Activated CD8-positive, alpha-beta memory T cell treated with anti-CD3 and anti-CD28 coated beads, Interleukin-2, amount 10 ng/mL, durations not matched to agents 7 days and 5 days (primary cell): ENCODE measurements at places on chromosomes 1 and 21. TPM values are rescaled to one million over a fixed set of nuclear protein-coding genes. Genes with fewer than 3 reads are reported as not detected.

DNA sequence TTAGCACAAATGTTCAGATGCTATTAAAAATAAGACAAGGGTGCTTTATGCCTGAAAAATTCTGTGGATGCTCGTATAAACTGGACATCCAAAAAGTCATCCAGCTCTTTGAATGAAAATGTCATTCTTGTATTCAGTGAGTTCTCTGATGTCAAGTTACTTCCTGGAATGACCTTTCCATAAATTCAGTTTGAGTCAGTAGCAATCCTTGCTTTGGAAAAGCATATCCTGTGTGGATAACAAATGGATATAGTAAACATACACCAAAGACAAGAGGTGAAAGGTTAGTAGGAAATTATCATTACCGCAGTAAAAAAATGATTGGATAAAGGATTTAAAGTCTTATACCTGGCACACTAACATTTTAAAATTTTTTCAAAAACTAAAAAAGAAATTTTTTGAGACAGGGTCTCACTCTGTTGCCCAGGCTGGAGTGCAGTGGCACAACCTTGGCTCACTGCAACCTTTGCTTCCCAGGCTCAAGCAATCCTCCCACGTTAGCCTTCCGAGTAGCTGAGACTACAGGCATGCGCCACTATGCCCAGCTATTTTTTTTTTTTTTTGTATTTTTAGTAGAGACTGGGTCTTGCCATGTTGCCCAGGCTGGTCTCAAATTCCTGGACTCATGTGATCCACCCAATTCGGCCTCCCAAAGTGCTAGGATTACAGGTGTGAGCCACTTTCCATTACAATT is 10.8 kb upstream of the LAMC1 start:
- DNase-seq = no peak
- H3K4me1 ChIP-seq = no peaks in the 10 kb centered on the region

- no peaks in the 10 kb centered on the region for H3K4me1 ChIP-seq
- H3K27me3 ChIP-seq = no peaks in the 10 kb centered on the region
- no peak for DNase-seq
- no peak overlapping the region for H3K4me3 ChIP-seq
- no peak overlapping the region for H3K27ac ChIP-seq
Observed at GRCh38 chr1:198132060-198132781, 24.6 kb upstream of the NEK7 start.

- no peaks in the 10 kb centered on the region for H3K27me3 ChIP-seq
- H3K36me3 ChIP-seq = no peaks in the 10 kb centered on the region
- H3K4me3 ChIP-seq = no peak overlapping the region
- peaks cover 2% of the 10 kb centered on the region for H3K4me1 ChIP-seq
- no peak overlapping the region for H3K27ac ChIP-seq
Observed at GRCh38 chr1:24103879-24104278, 8.1 kb downstream of the MYOM3 start.

DNA sequence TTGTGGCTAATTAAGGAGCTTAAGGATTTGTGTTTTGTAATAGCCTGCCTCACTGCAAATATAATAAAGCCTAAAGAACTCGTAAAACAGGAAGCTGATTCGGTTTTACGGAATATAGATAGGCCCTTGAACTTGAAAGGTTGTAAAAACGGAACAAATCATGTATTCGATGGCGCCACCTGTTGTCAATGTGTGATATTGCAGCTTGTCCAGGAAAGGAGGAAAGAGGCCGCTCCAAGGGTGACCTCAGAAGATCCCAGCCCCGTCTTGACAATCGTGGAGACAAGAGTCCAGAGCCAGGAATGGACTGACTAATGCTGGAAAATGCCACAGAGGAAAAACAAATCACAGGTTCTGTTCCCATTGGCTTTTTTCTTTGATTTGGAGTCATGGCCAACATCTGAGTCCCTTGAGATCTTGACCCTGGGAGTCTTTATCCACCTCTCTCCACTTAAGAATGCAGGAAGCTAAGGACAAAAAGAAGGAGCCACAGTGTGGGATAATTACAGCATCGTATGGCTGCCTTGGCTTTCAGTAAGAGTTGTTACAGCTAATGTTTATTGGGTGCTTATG is 7.0 kb upstream of the IGSF21 start:
- no peak overlapping the region for H3K4me3 ChIP-seq
- no peaks in the 10 kb centered on the region for H3K4me1 ChIP-seq
- peaks cover 5% of the 10 kb centered on the region for H3K27me3 ChIP-seq
- H3K27ac ChIP-seq = no peak overlapping the region
- no peaks in the 10 kb centered on the region for H3K36me3 ChIP-seq

- no peak for DNase-seq
- peaks cover 31% of the 10 kb centered on the region for H3K36me3 ChIP-seq
- peaks cover 3% of the 10 kb centered on the region for H3K4me1 ChIP-seq
Observed at GRCh38 chr1:52503706-52504105, 49.2 kb downstream of the TUT4 start.

DNA sequence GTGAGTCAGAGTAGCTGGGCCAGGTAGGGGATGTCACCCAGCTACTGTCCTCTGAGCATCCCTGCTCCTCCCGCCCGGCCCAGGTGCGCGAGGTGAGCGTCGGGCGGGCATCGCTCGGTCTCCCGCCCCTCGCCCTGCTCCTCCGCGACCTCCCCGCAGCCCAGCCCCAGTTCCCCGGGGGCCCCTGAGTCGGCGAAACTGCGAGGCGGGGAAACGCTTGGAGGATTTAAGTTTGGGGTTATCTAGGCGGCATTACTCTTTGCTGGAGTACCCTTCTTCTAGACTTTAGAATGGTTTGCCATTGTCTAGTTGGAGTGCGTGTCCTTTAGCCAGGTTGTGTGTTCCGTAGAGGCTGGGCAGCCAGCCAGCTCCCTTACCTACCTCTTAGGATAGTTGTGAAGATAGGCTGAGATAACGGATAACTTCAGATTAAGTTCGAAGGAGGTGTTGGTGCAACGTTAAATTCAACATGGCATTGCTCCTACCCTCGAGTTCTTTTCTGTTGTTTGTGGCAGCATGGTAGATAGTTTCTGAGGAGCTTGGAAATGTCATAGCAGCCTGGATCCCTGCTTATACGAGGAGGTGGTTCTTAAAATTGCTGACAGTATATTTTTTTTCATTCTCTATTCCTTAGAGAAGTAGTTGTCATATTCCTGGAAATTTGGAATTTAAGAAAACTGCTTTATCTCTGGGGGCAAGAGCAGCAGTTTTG is 697 bp downstream of the AGO3 start:
- peaks cover 34% of the 10 kb centered on the region for H3K4me1 ChIP-seq
- H3K27me3 ChIP-seq = no peaks in the 10 kb centered on the region
- H3K36me3 ChIP-seq = peaks cover 3% of the 10 kb centered on the region
- H3K4me3 ChIP-seq = peak overlapping the region; percentile 95
- peak overlapping the region; percentile 95 for H3K27ac ChIP-seq

DNA sequence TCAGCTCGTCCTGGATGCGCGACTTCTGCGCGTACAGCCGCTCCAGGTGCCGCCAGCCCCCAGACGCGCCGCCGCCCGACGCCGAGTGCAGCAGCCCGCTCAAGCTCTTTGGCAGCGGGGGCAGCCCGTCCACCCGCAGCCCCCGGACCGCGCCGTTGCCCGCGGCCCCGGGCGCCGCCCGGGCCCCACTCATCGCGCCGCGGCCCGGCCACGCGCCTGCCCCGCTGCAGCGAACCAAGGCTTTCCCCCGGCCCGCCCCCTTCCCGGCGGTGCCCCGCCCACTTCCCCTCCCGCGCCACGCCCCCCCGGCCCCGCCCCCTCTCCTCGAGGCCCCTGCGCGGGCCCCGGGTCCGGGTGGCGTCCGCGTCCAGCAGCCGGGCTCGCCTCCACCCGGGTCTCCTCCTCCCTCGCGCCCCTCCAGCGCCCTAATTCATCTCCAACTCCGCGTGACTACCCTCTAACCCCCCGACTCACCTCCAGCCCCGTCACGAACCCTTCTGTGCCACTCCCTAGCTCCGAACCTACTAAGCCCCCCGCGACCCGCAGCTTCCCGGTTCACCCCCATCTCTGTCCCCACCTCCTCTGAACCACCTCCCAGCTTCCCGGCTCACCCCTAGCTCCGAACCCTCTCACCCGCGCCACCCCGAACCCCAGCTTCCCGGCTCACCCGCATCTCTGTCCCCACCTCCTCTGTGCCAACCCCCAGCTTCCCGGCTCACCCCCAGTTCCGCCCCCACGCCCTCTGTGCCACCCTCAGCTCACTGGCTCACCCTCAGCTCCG is at the start of gene FAM89A:
TSS of gene FAM89A (minus strand) at position 236 of the 781 bp plus-strand sequence. CDS start at position 193, 43 bp downstream.
- H3K27ac ChIP-seq = no peak within 1 kb of the TSS
- peaks cover 27% of the 10 kb centered on the region for H3K27me3 ChIP-seq
- peak within 1 kb of the TSS; percentile 69 for H3K4me3 ChIP-seq
- DNase-seq = peak; percentile 72

- H3K27ac ChIP-seq = no peak overlapping the region
- peaks cover 14% of the 10 kb centered on the region for H3K27me3 ChIP-seq
- DNase-seq = no peak
Observed at GRCh38 chr1:229696385-229696784, 70.3 kb downstream of the URB2 start.

GRCh38 chr1:182145441-182145840 is 83.9 kb upstream of the ZNF648 start:
- DNase-seq = no peak
- peaks cover 10% of the 10 kb centered on the region for H3K27me3 ChIP-seq
- H3K4me1 ChIP-seq = peaks cover 35% of the 10 kb centered on the region

DNA sequence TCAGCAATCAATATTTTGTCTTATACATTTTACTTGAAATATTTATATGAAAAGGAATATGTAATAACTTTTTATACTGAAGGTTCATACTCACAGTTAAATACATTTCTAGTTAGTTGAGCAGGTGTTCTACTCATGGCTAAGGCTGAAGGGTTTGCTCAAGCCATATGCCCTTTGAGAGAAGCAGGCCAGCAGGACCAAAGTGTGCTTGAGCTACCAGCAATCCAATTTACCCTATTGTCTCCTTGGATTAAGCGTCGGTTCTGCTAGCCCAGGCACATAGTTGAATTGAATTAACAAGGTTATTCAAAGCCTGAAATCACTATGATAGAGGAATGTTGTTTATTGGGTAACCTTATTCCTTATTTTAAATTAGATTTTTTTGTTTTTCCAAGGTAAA is 151.5 kb upstream of the BACE2 start:
- DNase-seq = no peak
- H3K27ac ChIP-seq = no peak overlapping the region
- H3K4me1 ChIP-seq = no peaks in the 10 kb centered on the region
- H3K36me3 ChIP-seq = no peaks in the 10 kb centered on the region
- H3K4me3 ChIP-seq = no peak overlapping the region
- no peaks in the 10 kb centered on the region for H3K27me3 ChIP-seq

DNA sequence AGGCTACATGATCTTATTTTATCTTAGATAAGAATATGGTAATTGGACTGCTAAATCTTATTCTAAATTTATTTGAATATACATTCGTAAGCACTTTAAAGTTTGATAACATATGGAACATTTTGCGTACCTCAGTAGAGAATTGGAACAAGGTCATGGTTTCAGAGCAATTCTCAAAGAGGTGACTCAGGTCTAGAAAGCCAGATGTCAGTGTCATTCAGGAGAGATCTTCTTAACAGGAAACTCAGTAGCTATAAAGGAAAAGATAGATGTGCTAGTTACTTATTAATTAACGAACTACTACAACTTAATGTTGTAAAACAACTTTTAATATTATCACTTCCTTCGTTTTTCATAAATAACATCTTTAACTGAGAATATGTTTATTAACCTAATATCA is 142.5 kb downstream of the USP25 start:
- no peak for DNase-seq
- no peak overlapping the region for H3K4me3 ChIP-seq
- no peaks in the 10 kb centered on the region for H3K4me1 ChIP-seq
- H3K27ac ChIP-seq = no peak overlapping the region

DNA sequence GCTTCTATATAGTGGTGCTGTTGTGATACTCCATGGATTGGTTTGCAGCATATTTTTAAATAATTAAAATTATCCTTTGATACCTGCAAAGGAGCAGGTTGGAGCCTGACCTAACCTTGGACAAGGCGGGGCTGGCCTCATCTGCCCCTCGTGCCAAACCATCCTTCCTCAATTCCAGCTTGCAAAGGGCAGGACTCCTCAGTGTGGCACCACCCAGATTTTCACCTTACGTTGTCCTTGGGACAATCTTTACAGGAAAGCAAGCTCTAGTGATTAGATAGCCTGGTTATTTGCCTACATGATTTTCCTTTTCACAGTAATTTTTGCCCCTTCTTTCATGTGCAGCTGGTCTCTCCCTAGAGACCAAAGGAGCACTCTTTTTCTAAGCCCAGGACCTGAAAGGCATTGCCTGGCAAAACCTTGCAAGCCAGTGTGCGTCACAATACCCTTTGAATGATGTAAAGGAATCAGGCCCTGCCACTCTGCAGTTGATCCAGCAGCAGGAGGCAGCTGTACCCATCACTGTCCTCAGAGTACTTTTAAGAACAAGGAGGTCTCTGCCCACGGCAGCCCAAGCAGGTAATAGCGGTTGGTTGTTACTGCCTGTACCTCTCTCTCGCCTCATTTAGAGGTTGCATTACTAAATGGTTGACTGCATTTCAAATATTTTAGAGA is 99.4 kb downstream of the ADSS2 start:
- H3K27me3 ChIP-seq = peaks cover 4% of the 10 kb centered on the region
- peak; percentile 18 for DNase-seq
- H3K36me3 ChIP-seq = no peaks in the 10 kb centered on the region
- no peak overlapping the region for H3K4me3 ChIP-seq
- H3K27ac ChIP-seq = no peak overlapping the region

DNA sequence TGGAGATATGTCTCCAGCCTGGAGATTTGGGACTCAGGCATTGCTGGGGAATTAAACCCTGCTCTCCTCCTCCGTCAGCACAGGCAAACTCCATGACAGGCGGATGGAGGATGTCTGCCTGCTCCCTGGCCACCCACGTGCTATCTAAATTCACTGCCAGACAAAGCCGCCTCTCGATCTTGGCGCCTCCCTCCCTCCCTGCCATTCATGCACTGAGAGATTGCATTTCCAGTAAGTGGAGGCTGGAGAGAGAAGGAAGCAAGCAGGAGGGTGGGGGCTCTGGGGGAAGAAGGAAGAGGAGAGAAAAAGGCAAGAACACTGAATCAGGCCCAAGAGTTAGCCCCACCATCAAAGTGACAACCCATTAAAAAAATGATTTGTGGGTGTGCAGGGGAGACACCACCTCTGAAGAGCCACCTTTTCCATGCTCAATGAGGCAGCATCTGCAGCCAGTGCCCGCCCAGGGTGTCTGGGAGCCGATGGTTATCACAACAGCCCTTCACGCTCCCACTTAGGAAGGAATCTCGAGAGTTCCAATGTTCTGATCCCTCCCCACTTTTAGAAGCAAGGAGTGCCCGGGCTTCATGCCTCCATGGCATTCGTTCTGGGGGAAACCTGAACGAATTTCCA is 183.0 kb downstream of the HIVEP3 start:
- DNase-seq = no peak
- peaks cover 25% of the 10 kb centered on the region for H3K4me1 ChIP-seq
- H3K4me3 ChIP-seq = no peak overlapping the region
- no peaks in the 10 kb centered on the region for H3K27me3 ChIP-seq
- no peak overlapping the region for H3K27ac ChIP-seq

Gene LRRIQ3
- 1.6 TPM for total RNA-seq

Gene L1TD1
- not detected for total RNA-seq

Gene KRTAP11-1
- not detected for total RNA-seq

Gene TAS1R1
- total RNA-seq = not detected

Gene LCE2B
- not detected for total RNA-seq
